ENCODE measurements at places on chromosomes 4 and X.

DNA sequence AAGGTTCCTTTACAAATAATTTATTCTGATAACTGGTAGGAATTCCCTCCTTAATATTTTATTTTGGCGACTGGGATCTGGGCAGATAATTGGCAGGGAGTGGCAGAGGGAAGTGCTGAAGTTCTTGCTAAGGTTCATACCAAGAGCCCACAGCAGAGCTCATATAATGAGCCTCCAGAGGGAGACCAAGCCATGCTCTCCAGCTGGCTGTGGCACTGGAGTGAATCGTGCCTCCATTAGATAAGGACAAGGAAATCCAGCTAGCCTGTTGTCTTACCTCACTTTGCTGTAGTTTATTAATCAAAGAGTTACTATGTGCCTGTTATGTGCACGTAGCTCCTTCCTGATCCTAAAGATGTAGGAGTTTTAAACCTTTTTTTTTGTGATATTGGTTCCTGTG lies 1.3 kb downstream of the ASB12 start:
- no peak for DNase-seq

DNA sequence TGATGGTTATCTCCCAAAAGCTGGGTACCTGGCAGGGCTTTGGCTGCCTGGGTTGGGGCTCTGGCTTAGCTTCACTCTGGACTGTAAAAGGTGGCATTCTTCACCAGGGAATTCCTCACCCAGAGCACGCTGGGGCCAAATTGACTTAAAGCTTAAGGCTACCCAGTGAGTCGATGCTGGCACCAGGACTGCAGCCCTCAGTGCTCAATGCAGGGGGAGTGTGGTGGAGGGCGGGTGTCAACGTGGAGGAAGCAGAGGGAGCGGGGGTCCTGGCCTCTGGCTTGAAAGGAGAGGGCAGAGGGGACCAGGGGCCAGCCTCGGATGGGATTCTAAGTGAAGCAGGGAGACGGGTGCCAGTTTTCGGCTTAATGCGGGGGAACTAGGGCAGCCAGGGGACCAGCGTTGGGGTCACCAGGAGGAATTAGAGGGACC lies 446 bp upstream of the FAM50A start:
- DNase-seq = no peak

GRCh38 chr4:2260344-2261109 lies 1.4 kb downstream of the MXD4 start:
- DNase-seq = peak; percentile 0

- no peak for DNase-seq
Measured at GRCh38 chrX:108025954-108026600, 18.8 kb upstream of the VSIG1 start.

DNA sequence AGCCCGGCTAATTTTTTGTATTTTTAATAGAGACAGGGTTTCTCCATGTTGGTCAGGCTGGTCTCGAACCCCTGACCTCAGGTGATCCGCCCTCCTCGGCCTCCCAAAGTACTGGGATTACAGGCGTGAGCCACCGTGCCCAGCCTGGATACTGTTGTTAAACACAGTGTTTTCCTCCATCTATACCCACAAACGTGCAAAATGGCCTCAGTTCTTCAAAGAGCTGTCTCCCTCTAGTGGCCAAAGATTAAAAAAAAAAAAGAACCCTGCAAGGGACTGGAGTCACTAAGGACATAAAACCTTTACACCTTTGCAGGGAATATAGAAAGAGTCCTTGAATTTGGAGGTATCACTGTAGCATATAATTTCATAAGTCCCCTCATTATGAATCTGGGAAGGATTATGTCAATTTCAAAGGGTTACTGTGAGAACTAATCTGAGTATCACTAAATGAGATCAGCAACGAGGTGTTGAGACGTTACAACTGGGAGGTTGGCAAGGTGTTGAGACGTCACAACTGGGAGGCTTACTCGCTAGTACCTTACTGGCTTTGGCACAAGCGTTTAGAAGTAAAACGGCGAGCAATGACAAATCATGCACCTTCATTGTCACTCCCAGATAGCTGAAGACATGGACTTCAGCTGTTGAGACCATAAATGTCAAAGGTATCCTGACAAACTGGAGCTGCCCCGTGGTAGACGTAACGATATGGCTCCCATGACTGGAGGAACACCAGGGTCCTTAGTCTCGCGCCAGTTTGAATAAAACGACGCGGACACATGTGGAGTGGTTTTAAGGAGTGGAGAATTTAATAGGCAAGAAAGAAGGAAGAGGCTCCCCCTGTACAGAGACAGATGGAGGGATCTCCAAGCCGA lies 33.4 kb upstream of the ENPP6 start:
- no peak for DNase-seq

DNA sequence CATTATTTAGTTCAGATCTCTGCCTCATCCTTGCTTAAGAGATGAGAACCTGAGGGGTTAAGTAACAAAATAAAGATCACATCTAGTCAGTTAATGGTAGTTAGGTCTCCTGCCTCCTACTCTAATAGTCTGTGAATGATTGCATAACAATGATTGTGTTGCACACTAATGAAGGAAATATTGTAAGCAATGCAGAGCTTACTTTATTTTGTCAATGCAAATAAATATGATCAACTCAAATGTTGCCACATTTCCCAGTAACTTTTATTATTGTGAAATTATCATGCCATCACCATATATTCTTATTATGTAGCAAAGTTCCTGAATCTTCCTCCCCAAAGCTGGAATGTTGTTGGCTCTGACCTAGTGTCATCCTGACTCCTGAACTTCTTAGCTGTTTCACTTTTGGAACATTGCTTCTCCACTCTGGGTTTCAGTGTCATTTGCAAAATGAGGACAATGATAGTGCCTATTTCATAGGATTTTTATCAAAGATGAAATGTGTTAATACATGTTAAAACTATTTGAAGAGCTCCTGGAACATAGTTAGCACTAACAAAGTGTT lies 17.0 kb upstream of the GABRA4 start:
- no peak for DNase-seq

DNA sequence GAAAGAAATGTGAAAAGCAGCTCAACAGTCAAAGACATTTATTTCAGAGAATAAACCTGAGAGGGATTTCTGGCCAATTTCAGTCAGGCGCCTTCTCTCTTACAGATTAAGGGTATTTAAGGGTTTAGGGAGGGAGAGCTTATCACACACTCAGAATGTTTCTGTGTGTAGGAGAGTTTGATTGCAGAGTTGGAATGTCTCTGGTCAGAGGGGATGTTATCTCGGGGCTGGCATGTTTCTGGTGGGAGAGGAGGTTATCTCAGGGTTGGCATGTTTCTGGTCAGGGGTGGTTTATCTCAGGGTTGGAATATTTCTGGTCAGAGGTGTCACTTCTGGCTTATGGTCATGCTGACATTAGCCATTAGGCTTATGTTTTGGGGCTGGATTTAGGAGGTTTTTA lies 1920.5 kb upstream of the PCDH7 start:
- DNase-seq = no peak

GRCh38 chr4:82798168-82799005 lies at the start of gene SCD5:
Gene SCD5 (minus strand): TSS chr4:82798796. CDS start chr4:82798537, 259 bp downstream.
- peak; percentile 64 for DNase-seq
